ENCODE measurements at places on chromosomes 6 and 20. TPM values are rescaled to one million over a fixed set of nuclear protein-coding genes. Genes with fewer than 3 reads are reported as not detected.

DNA sequence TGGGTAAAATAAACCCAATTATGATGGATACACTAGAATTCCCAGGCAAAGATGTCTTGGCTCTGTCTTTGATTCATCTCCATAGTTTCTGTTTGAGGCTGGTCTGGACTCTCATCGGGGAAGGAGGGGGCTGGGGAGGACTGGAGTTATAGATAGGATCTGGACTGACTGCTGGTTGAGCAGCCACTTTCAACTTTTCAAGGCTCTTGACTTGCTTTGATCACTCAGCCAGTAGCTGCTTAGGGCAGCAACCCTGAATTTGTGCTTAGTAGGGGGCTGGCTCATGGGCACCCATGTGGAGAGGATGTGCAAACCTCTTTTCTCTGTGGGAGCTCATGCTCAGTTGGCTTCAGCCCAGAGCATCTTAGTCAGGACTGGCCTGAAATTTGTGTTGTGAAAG, 114.0 kb upstream of the NEDD9 start:
- DNase-seq, result no peak

DNA sequence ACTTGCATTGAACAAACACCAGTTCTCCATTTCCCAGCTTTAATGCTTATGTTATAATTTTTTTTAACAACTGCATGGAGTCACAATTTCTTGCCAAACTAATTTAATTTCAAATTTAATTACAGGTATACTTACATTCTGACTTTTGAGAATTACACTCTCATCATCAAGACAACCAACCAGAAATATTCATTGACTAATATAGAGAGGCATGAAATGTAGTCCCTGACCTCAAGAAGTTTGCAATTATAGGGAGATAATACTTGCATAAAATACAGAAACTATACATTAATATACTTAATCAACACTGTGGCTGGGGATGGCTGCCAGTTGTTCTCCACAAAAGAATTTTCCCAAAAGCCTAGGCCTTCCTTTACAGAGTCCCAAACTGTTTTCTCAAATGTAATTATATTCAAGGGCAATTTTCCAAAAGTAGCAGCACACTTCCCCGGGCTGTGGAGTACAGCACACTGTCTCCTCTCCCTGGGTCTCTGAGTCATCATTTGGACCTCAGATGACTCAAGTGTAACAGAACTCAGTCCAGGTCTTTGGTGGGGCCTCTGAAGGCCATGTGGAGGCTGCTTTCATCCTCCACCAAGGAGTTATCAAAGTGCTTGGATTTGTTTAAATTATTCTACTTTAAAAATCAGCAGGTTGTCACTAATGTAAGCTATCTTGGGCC, 114.1 kb downstream of the KIF16B start:
- peak; percentile 92 for DNase-seq

- DNase-seq, result peak; percentile 84
These were observed 46.2 kb upstream of the TRIM26 start for GRCh38 chr6:30259140-30260035.

DNA sequence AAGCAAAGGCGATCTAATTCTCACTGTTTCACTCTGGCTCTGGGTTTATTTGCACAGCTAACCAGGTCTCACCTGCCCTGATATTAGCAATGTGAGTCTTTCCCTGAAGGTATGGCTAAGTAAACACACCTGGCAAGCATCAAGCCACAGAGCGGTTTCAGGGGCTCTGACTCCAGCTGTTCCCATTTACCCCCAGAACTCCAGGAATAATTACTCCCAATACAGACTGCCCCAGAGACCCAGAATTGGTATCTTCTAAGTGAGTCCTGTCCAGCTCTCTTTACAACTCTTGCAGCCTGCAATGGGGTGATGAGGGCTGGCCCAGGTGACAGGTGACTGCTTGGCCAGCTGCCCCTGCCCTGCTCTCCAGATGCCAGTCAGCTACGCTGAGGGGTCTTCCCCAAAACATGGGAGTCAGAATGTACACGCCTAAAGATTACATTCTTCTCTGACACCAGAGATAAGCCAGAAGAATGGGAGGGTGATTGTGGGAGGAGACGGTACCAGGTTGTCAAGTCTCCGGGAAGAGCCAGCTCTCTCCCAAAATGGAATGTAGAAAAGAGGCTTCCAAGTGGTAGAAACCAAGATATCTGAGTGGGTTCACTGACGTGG, 4.9 kb upstream of the LRRN4 start:
- DNase-seq, result no peak

CLPSL1 gene
- not detected for total RNA-seq

RNF39 gene
- total RNA-seq, result 1.7 TPM

NHLRC1 gene
- total RNA-seq, result 5.5 TPM

DNA sequence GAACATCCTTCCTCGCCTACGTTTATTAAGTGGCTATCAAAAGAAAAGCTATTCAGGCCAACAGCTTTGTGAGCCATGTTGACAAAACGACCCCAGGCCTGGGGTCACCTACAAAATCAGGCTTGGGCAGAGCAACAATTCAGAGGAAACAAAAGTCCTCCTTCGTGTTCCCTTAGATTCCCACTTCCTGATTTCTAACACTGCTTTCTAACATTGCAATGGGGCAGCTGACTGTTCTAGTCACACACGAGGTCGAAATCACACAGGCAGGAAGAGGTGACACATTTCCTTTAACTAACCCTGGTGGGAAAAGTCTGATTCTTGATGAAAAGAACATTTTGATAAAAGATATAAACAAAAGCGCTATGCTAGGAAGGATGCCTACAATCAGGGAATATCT, 31.9 kb downstream of the WDR27 start:
- DNase-seq, result peak; percentile 26

DNA sequence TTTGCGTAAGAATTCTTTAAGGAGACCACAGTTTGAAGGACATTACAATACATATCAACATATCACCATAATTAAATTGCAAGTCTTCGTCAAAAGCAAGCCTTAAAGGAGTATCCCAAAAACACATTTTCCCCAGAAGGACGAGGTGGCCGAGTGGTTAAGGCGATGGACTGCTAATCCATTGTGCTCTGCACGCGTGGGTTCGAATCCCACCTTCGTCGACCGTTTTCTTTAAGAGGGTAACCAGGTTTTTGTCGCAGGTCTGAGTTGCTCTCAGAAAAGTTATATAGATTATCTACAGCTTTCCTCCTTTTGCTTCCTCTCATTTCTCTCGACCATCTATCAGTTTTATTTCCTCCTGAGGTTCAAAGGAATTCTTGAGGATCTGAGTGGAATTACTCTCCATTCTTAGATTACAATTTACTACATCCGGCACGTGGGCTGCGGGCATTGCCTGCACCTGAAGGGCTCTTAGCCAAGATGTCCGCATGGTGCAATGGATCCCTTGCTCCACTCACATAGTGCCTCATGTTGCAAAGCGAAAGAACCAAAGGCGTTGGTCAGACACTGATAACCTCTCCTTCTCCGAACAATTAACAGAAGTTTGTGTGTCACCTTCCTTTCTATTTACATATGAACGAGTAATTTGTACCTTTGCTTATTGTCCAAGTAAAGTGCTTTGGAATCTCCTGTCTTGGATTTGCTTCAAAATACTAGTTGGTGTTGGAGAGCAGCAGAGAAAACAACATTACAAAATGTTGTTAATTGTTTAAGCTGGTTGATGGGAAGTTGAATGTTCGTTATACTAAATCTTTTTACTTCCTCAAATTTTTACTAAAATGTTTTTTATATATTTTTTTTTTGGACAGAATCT, 14.0 kb downstream of the POM121L2 start:
- DNase-seq, result no peak

DNA sequence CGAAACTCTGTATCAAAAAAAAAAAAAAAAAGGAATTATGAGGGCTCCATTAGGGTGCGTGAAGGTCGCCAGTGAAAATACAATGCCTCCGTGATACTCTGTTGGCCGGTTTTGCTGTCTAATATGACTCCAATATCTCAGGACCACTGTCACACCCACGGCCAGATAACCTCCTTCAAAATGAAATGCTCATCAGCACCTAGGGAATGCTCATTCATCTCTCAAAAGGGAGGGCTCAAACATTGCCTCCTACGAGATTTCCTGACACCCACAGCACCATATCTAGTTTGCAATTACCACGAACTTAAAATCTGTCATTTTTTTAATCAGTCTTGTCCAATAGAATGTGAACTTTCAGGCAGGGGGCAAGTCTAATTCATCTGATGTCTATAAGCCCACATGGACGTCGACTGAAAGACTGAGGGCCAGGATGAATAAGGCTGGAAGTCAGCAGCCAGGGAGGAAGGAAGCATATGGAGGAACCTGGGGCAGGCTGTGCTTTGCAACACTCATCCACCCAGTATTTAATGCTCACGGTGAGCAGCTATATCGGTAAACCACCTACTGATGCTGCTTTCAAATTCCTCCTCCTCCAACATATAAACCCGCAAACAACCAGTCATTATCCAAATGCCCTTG, 42.8 kb downstream of the MAP3K5 start:
- no peak for DNase-seq

DNA sequence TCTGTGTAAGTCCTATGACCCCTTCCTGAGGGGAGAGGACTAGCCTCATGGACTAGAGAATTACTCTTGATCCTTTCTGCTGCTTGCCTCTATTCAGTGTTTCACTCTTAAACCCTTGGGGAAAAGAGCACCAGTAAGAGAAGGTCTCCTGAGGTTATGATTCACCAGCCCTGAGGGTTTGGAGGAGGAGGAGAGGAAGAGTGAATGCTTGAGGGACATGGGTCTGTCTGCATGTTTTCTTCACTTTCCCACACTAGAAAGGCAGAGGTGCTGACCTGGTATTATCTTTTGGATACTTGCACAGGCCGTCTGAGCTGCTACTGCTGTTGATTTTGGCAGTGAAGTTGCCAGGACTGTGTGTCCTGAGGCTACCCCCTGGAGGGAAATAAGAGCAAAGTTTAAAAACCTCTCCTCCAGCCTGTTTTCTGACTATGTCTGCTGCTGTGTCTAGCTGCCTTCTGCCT, 78.3 kb downstream of the CD109 start:
- DNase-seq, result no peak

DNA sequence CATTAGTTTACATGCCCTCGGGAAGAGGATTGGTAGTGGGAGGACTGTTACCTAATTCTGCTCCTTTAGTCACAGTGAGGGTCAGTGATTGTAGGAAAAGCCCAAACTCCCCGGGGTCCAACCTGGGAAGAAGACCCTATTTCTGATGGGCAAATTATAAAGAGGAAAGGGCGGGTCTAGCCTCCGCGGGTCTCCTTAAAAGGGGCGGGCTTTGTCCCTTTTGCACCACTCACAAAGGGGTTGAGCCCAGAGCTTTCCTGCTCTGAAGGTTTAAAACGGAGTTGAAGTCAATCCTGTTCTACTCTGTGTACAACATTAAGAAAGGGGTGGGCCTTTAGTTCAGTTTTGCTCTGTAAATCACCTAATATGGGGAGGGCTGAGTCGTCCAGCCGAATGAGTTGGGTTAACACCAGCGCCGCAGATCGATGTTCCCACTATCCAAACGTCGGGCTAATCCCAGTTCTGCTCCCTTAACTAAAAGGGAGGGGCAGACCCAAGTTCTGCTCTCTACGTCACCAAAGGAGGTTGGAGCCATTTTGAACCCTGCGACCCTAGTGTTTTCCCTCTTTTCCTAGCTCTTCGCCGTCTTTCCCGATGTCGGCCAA, 920 bp upstream of the RNF5 start:
- no peak for DNase-seq

GRCh38 chr6:152250127-152250526, 387.0 kb downstream of the SYNE1 start:
- no peak for DNase-seq

DNA sequence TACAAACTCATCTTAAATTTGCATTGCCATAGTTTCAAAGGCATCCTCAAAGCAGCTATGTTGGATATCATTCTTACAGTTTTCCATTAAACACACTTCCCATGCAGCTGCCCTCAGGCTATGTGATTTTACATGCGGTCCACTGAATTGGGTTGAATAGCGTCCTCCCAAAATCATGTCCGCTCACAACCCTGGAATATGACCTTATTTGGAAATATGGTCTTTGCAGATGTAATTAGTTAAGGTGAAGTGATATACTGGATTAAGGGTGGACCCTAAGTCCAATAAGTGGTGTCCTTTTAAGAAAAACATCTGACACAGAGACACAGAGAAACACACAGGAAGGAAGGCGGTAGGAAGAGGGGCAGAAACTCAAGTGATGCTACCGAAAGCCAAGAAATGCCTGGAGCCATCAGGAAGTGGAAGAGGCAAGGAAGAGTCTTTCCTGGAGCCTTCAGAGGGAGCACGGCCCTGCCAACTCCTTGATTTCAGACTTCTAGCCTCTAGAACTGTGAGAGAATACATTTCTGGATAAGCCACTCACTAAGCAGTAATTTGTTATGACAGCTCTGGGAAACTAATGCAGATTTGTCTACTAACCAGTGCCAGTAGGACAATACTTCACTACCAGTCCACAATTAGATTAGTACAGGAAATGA, 42.7 kb upstream of the NHSL1 start:
- no peak for DNase-seq

SLC35D3 gene
- total RNA-seq, result 0.72 TPM

ORC3 gene
- 50.3 TPM for total RNA-seq

DNA sequence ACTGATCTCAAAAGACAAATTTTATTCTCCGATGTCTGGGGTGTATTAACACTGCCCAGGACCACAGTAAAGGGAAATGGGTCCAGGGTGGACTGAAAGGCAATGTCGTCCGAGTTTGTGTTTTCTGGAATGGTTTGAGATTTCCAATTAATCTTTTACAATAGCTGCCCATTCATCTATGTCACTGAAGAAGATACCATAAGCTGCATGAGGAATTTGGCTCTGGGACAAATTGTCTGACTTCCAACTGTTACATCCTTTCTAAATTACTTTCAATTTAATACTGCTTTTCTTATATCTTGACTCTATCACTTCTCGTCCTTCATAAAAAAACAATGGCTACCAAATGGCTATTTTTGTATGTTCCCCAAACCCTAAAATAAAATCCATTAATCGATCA, 130.7 kb upstream of the KCNK16 start:
- DNase-seq, result no peak

C20orf173 gene
- not detected for total RNA-seq

- peak; percentile 68 for DNase-seq
These were observed 32.9 kb upstream of the LGSN start for GRCh38 chr6:63352544-63353285.

DEF6 gene
- total RNA-seq, result 8.9 TPM

OTOR gene
- total RNA-seq, result 1.7 TPM

- no peak for DNase-seq
These were observed 301.2 kb upstream of the BMP2 start for GRCh38 chr20:6466075-6466810.

- no peak for DNase-seq
These were observed 228.9 kb upstream of the SMLR1 start for GRCh38 chr6:130598021-130598989.

DNA sequence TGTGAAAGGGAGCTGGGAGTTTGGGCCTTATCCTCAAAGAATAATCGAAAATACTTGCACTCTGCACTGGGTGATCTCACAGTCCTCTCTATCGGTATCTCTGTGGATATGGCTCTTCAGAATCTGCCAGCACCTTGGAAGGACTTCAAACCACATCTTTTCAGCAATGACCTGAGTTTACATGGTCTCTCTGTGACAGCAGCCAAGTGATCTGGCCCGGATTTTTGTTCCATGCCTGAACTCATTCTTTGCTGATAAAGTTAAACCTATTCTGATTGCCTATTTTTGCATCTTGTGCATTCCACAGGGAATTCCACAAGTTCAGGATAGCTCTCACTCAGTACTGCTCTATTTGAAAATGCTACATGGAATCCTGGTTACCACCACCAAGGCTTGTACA, 98.9 kb downstream of the HDGFL1 start:
- DNase-seq, result peak; percentile 83
